ENCODE measurements at places on chromosomes 4 and X.

GRCh38 chr4:180296036-180296599 is 1947.1 kb upstream of the TENM3 start:
- H3K4me1 ChIP-seq = no peaks in the 10 kb centered on the region
- H3K36me3 ChIP-seq = no peaks in the 10 kb centered on the region
- DNase-seq = no peak

DNA sequence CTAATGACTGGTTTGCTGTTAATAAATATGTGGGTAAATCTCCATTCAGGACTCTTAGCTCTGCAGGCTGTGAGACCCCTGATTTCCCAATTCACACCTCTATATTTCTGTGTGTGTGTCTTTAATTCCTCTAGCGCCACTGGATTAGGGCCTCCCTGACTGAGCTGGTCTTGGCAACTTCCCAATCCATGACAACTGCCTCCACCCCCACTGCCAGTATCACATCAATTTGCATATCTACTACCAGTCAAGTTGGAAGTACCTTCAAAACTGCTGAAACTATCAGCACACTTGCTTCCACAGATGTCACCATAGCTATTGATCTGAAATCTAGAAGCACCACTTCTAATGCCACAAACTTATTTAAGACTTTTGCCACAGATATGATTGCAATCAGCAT is 27.6 kb downstream of the OPRPN start:
- H3K36me3 ChIP-seq = no peaks in the 10 kb centered on the region
- no peaks in the 10 kb centered on the region for H3K27me3 ChIP-seq
- H3K4me1 ChIP-seq = no peaks in the 10 kb centered on the region
- H3K27ac ChIP-seq = no peak overlapping the region

DNA sequence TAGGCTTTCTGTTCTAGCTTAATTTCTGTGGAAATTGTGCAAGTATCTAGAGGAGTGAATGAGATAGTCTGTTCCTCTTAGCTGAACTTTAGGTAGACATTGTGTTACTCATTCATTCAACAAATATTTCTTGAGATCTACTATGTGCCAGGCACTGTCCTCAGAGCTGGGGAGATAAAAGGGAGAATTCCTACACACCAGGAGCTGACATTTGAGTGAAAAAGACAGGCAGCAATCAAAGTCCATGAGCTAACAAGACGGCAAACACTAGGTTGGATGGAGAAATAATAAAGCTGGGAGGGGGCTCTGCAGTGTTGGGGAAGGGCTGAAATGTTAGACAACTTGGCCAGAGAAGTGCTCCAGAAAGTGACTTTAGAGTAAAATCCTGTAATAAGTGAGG is 80.1 kb downstream of the MED28 start:
- H3K27ac ChIP-seq = no peak overlapping the region
- H3K36me3 ChIP-seq = no peaks in the 10 kb centered on the region
- no peaks in the 10 kb centered on the region for H3K27me3 ChIP-seq
- DNase-seq = no peak
- no peak overlapping the region for H3K4me3 ChIP-seq

- no peak for DNase-seq
- H3K27ac ChIP-seq = no peak overlapping the region
- no peak overlapping the region for H3K4me3 ChIP-seq
- no peaks in the 10 kb centered on the region for H3K36me3 ChIP-seq
- H3K4me1 ChIP-seq = peaks cover 13% of the 10 kb centered on the region
These were observed 116.4 kb upstream of the PUDP start for GRCh38 chrX:7264399-7264798.
